ENCODE measurements at places on chromosomes 6 and 20.

- DNase-seq, result no peak
Measured at GRCh38 chr6:130054725-130055124, 36.3 kb downstream of the L3MBTL3 start.

DNA sequence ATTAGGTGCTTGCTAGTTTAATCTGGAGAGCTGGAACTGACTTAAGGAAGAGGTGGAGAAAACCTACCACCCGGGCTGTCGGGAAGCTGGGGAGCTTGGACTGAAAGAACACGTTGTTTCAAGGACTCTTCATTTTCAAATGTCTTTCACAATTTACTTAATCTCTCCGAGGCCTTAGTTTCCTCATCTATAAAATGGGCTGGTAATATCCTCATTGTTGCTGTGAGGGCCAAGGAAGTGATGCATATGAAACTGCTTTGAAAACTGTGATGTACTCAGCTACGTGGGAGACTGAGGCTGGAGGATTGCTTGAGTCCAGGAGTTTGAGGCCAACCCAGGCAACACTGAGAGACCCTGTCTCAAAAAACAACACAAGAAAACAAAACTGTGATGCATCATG, 36.7 kb upstream of the NKX2-2 start:
- no peak for DNase-seq

DNA sequence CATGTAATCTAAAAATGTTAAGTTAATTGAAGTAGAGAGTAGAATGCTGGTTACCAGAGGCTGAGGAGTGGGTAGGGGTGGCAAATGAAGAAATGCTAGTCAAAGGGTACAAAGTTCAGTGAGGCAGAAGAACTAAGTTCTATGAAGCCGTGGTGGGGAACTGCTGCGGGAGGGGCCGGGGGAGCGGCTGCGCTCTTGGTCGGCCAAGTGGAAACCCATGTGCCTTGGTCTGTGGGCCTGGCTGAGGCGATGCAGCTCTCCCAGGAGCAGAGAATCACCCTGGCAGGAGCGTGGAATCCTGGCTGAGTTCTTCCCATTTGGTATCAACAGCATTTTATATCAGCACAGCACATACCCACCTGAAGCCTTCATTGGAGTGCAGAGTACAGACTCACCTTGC, 22.3 kb downstream of the TTLL2 start:
- DNase-seq, result no peak

DNA sequence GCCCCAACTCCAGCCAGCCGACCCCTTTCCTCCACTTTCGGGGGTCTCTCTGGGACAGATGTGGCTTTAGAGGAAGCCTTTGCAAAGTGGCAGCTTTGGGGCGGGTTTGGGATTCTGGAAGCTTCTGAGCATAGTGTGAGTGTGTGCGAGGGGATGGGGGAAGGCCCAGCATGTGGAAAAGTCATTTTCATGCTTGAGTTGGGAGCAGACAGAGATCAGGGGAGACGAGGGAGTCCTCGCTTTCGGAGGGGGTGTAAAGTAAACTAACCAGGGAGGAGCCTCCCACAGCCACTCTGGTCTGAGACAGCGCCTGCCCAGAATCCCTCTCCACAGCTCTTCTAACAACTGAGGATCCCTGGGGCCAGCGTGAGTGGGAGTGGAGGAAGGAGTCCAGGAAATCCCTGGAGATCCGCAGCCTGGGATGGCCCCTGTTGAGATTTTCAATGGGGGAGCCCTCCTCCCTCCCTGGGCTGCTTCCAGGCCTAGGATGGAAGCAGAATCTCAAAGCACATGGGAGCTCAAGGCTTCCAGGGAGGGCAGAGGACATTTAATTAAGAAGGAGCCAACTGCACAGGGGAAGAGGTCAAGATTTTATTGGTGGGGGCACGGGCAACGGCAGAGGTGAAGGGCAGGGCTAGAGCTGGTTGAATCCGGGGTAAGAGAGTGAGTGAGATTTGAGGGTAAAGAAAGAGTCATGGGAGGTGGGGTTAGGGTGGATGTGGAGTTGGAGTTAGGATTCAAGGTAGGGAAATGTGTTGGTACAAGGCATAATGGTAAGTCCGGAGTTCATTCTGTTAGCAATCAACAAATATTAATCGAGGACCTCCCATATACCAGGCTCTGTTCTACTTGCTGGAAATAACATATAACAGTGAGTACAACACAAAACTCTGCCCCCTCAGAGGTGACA, 102.3 kb upstream of the FOXP4 start:
- DNase-seq, result peak; percentile 15

DNA sequence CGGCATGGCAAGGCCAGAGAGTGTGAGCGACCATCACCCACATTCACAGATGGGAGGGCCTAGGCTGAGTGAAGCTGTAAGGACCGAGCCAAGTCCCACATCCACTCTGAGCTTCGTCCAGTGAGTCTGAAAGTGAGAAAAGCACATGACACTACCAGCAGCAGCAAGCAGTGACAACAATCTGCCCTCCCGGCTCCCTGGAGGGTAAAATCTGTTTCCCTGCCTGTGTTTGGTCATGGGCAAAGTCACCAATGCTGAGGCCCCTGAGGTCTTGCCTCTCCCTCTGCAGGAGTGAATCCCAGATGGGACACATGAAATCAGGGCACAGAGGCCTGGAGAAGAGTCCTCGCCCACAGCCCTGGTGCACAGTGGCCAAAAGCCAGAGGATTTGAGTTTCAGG, 6.4 kb upstream of the CST7 start:
- no peak for DNase-seq

DNA sequence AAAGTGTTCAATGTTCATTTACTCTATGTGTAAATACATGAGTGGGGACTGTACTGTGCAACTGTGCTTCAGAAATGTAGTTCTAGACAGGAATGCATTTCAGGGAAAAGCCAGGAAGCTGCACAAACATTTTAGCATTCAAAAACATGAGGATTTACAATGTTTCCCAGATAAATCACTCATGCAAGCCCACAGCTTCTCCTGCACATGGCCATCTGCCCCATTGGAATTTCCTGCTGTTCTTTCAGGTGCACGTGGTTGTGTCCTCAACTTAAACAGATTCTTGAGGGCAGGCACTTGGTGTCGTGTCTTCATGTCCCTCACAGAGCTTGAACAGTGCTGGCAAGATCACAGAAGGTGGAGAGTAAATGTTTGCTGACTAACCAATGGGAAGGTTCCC, 101.5 kb downstream of the UNC5CL start:
- no peak for DNase-seq

DNA sequence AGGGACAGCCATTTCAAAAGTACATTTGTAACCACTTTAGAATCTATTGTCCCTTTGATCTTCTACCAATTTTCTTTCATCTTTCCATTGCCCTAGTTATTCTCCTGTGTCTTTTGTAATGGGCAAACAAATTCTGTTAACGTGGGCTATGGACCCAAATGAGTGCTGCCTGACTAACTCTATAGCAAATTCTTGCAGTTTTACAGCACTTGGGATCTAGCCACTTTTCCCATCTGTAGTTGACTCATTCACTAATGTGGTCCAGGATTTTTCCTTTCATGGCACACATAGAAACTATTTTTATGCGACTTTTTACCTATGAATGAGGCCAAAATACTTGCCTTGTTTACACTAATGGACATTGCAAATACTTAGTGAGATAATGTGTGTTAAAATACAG, 52.0 kb downstream of the GRIK2 start:
- peak; percentile 84 for DNase-seq

DNA sequence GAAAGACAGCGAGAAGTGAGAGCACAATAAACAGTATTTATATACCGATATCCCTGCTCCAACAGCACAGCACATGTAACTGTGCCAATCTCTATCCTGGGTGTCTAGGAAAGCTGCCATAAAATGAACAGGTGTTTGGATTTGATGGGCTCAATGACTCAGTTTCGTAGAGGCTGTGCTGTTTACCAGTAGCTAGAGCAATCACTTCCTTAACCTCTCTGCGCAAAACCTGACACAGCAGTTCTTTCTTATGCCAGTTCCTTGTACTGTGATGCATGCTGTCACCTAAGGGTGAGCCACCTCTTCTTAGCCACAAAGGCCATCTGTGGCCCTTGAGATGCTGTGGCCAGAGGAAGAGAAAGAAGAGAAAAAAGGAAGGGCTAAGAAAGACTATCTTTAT, 59.3 kb downstream of the SHPRH start:
- DNase-seq, result no peak

DNA sequence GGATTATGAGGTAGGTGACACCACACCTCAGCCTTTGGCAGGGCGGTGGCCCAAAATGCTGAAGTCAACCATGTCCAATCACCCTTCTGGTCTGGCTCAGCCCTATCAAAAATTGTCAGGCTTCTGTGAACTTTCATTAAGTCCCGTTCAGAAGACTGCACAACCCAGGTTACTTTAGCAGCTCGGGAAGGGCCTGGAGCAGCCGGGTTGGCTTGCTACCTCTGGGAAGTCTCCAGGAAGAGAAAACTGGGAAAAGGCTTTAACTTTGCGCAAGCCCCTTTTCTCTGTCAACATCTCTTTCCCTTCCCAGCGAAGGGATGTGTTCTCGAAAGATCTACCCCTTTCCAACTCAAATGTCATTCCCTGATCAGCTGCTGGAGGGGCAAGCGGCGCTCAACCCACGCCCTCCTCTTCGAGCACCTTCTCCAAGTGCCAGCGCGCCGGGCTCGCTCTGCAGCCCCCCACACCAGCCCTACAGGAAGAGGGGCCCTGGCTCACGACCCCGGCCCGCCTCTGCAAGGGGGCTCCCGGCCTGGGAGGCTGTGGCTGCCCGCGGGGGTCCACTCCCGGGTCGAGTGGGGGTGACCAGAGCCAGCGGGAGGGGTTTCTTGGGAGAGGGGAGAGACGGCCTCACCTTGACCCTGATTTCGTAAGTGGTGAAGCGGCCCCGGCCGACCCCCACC, 573 bp downstream of the SNX3 start:
- DNase-seq, result peak; percentile 54

All from fibroblast of mammary gland (primary cell).